ENCODE measurements at places on chromosomes 16 and 17.

- no peak for DNase-seq
Measured at GRCh38 chr16:88772871-88773811, 11.9 kb downstream of the PIEZO1 start.

DNA sequence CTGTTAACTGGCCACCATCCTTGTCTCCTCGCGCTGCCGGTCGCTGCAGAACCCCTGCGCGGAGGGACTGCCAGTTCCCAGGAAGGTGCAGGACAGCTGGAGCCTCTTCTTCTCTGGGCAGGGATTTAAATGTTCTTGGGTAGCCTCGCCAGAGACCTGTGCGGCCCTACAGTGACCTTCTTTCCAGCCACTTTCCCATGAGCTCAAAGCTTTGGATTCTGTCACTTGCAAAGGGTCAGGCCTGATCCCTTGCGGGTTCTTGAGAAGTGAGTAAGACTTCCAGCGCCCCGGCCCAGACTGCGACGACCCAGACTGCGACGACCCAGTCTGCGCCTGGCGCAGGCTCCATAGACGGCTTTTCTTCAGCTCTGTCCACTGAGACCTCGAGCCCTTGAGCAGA, 1.4 kb upstream of the SLFN5 start:
- DNase-seq = no peak

GRCh38 chr16:19033761-19034160, 33.7 kb upstream of the COQ7 start:
- DNase-seq = no peak

GRCh38 chr17:2688351-2689342, 22.9 kb downstream of the CLUH start:
- no peak for DNase-seq

- DNase-seq = no peak
Measured at GRCh38 chr17:80931421-80932265, 60.0 kb upstream of the CHMP6 start.

GRCh38 chr16:50522324-50522723, 25.9 kb upstream of the NKD1 start:
- DNase-seq = no peak

DNA sequence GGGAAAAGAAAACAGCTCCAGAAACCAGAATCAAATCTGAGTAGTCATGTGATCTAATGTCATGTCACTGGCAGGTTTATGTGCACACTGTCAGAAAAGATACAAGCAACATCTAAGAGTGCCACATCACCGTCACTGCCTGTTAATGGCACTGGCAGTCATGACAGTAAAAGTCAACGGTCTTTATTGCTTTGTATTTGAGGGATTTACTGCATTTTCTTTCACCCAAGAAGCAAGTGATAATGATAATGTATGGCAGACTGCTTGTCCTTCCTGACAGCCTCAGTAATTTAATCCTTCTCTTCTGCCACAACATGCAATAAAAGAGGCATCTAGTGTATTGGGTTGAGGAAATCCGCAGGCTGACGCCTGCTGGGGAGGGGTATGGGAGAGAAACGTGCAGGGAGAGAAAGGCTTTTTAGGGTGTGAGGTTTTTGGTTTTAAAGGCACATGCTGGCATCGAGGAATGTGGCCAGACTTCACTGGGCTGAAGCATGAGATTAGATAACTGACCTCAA, 92.4 kb downstream of the RPGRIP1L start:
- DNase-seq = no peak

GRCh38 chr17:7019839-7020519, 2.9 kb upstream of the BCL6B start:
- DNase-seq = no peak

DNA sequence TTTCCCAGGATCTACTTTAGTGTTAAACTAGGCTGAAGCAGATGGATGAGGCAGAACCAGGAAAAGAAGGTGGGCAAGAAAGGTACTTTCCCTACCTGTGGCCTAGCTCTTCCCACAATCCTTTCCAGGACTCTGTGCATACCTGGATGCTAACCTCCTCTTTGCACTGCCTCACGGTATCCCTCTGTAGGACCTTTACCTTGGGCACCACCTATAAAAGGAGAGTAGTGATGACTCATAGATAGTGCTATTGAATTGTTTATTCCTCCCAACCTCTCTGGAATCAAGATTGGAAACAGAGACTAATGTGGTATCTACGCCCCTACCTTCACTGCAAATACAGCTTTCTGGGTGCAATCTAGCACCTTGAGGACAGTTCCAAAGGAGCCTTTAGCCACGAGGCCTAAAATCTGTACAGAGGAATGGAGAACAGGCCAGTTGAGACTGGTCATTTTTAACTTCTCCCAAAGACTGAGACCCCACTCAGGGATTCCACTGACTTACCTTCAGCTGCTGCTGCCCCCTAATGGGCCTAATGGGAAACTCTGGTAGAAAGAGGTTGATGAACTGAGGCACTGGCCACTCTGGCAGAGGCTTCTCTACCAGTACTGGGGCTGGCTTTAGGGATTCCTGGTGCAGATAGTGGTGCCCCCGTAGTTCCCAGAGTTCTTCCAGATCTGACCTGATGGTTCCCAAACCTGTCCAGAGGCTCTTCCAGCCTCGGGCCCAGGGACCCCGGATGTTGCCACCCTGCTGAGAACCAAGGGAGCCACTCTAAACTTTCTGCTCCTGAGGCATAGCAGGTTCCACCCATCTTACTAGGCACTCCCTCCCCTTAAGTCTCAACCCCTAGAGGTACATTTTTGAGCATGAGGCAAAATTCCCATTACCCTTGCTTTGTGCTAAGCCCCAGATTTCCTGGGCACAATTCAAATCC, 781 bp downstream of the RSKR start:
- peak; percentile 26 for DNase-seq

DNA sequence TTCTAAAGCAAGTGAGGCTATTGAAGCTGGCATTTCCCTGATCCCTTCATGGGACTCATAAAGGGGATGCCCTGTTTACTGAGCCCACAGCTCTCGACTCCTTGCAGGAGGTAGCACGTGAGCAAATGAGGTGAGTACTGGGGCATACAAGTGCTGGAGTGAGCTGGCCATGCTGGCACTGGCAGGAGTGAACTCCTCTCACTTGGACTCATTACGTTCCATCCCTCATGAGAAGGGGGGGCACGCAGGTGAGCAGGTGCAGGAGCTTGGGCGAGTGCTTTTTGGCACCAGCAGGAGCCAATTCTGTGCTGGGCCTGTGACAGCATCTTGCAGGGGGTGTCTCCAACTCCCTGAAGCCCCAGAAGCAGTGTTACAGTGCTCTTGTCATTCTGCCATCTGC, 337.1 kb upstream of the CA10 start:
- no peak for DNase-seq

DNA sequence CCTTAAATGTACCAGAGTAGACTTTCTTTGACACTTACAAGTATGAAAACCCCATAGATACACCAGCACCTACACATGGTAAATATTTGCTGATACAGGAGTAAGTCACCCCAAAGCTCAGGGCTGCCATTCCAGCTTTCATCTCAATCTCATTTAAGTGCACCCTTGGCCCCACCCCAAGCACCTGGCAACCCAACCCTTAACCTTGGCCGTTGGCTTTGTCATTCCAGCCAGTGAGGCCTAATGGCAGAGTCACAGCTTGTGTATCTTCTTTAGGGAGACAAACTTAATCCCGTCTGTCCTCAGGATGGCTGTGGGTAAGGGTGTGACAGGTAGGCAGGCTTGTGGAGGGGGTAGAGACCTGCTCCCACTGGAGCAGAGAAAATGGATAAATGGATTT, 31.5 kb upstream of the TMEM220 start:
- DNase-seq = no peak

GRCh38 chr17:60080545-60080944, 1.8 kb upstream of the HEATR6 start:
- no peak for DNase-seq

DNA sequence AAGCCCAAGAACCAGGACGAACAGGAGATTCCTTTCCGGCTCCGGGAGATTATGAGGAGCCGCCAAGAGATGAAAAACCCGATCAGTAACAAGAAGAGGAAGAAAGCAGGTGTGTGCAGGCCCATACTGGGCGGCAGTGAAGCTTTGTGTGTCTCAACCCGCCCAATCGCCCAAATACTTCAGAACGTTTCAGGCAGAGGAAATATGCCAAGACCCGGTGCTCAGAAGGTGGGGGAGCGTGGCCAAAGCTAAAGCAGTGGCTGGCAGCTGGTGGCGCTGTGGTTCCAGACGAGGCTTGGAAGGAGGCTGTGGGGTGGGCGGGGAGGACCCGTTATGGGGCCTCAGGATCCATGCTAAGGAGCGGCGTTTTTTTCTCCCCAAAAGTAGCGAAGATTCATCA, 1.2 kb downstream of the CCDC137 start:
- DNase-seq = no peak

DNA sequence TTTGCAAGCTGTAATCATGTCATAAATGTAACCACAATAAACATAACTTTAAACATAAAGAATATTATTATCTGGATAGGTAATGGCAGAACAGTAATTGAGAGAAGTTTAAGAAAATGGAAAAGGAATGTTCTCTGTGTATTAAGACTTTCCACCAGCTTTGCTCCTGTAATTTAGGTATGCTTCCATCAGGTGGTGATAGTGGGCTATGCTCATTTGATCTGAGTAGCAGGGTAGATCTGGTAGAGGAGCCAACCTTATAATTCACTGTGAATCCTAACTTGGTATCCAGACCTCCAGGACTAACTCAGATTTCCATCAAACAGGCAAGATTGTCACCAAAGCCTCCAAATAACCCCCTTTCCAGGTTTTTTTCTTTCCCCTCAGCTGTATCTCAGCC, 137.9 kb upstream of the ZKSCAN2 start:
- DNase-seq = no peak

DNA sequence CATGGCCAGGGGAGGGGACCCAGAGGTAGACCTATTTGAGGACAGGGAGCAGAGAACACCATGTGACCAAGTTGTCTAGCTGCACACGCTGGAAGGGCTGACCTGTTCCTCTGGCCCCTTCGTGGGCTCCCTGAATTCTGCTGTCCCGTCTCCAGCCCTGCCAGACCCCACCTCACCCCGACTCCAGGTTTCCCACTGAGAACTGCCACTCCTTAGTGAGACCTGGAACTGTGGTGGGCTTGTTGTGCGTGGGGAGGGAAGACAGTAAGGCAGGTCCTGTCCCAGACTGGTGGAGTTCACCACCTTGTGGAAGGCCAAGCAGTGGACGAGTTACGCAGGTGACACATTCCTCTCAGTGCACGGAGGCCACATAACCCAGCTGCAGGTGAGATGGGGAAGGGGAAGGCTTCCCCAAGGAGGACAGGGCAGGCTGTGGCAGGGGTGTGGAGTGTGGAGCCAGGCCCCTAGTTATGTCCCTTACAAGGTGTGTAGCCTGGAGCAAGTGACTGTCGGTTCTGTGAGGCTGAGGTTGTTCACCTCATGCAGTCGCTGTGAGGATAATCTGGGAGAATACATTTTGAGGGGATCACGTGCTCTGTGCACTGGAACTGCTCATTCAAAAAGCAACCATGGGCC, 54.7 kb downstream of the USP22 start:
- no peak for DNase-seq

- no peak for DNase-seq
Measured at GRCh38 chr16:47600376-47600775, 139.2 kb downstream of the PHKB start.

DNA sequence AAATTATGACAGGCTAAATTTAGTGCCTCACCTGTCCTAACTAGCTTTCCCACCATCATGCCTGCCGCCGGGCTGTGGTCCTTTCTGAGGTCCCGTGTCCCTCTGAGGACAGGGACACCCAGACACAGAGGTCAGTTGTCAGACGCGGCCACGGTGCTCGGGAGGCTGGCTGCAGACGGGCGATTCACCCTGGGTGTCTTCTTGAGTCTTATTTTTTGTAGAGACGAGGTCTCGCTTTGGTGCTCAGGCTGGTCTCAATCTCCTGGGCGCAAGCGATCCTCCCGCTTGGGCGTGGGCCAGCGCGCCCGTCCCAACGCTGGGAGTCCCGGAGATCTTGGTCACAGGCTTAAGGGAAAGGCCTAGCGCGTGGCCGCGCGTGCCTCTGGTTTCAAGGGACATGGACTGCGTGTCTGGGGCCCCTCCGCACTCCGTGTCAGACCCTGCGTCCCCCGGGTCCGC, 797 bp upstream of the RAB11FIP3 start:
- peak; percentile 16 for DNase-seq

GRCh38 chr16:19179546-19180490, 11.8 kb downstream of the SYT17 start:
- peak; percentile 95 for DNase-seq

DNA sequence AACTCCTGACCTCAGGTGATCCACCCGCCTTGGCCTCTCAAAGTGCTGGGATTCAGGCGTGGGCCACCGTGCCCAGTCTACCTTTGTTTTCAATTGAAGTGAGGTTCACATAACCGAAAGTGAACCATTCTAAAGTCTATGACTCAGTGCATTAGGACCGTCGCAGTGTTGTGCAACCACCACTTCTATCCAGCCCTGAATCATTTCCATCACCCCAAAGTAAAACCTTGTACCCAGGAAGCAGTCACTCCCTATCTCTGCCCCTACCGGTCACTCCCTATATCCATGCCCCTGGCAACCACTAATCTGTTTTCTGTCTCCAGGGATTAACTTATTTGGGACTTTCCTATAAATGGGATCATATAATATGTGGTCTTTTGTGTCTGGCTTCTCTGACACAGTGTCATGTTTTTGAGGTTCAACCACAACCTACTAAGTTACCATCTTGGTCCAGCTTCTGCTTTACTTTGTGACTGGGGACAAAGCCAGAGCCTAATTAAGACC, 28.3 kb upstream of the CDC42EP4 start:
- peak; percentile 89 for DNase-seq

DNA sequence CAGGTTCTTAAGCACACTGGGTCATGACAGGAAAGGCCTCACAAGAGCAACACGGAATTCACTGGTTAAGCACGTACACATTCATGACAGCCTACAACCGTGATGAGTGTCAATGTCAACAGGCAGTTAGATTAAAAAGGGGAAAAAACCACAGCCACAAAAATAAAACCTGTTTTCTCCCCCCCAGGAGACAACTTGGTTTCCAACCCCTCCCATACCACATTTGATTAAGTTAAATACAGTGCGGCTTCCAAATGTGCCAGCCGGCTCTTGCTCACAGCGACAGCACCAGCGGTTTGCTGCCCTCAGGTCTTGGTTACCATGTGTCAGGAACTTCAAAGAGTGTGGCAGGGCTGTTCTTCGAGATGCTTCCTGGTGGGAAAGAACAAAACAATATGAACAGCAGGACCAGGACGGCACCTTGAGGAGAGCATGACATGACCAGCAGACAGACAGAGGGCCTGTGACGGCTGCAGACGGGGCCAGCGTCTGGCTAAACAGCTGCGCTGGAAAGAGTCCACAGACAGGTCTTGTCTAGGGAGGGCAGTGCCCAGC, 193.6 kb downstream of the PARN start:
- no peak for DNase-seq

GRCh38 chr16:66898933-66899309, 18.6 kb downstream of the PDP2 start:
- no peak for DNase-seq

DNA sequence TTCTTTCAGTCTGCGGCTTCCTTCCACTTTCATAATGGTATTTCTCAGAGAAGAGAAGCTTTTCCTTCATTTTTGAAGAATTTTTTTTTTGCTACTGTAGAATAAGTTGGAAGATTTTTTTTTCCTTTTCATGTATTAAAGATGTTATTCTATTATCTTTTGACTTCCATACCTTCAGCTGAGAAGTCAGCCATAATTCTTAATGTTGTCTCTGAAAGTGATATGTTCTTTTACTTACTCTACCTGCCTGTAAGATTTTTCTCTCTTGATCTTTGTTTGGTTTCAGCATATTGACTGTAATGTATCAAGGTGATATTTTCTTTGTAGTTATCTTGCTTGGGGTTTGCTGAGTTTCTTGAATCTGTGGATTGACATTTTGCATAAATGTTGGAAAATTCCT, 143.5 kb upstream of the TOX3 start:
- DNase-seq = no peak
